ENCODE measurements at places on chromosomes 16 and 17.
A peak's percentile ranks its signal among the peaks of the same experiment; 100 is the strongest.

- DNase-seq = peak; percentile 32
These were observed 163.4 kb upstream of the CIBAR2 start for GRCh38 chr16:85275533-85276249.

- DNase-seq = no peak
These were observed 81.9 kb upstream of the HNF1B start for GRCh38 chr17:37826497-37827430.

- no peak for DNase-seq
These were observed 16.9 kb downstream of the RPH3AL start for GRCh38 chr17:335691-336090.

- DNase-seq = no peak
These were observed at the start of gene MYO1D for GRCh38 chr17:32876417-32877163. MYO1D (minus strand) TSS chr17:32877124; CDS start chr17:32876872, 252 bp downstream.

- no peak for DNase-seq
These were observed 142.1 kb downstream of the SLC39A11 start for GRCh38 chr17:72950242-72950931.

DNA sequence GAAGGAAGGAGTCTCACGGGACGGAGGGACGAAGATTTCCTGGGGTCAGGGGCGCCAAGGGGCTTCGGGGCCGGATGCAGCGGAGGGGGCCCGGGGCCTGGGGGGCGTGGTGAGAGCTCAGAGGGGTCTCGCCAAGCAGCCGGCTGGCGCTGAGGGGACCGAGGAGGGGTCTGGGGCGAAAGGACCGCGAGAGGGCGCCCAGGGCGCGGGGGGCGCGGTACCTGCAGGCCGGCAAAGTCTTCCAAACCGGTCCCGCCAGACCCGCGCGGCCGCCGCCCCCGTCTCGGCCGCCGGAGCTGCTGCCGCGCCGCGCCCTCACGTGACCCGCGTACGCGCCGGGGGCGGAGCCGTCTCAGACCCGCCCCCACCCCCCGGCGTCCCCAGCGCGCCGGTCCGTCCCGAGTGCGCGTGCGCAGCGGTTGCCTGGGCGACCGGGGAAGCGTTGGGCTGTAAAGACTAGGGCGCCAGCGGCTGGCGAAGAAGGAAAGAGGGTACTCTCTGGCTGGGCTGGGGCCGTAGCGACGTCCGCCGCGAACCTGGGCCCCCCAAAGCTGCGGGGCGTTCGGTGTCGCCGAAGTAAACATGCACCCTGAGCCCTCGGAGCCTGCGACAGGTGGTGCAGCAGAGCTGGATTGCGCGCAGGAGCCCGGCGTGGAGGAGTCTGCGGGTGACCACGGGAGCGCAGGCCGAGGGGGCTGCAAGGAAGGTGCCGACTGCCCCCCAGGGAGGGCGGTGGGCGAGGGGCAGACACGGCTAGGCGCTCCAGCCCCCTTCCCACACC lies at the start of the genes DNAAF1 and HSDL1:
TSS of gene DNAAF1 (plus strand) at position 450 of the 781 bp plus-strand sequence. CDS start at position 583, 133 bp downstream.
TSS of gene HSDL1 (minus strand) at position 319 of the 781 bp plus-strand sequence. CDS start 13,856 bp downstream, outside the sequence.
- peak; percentile 71 for DNase-seq

DNA sequence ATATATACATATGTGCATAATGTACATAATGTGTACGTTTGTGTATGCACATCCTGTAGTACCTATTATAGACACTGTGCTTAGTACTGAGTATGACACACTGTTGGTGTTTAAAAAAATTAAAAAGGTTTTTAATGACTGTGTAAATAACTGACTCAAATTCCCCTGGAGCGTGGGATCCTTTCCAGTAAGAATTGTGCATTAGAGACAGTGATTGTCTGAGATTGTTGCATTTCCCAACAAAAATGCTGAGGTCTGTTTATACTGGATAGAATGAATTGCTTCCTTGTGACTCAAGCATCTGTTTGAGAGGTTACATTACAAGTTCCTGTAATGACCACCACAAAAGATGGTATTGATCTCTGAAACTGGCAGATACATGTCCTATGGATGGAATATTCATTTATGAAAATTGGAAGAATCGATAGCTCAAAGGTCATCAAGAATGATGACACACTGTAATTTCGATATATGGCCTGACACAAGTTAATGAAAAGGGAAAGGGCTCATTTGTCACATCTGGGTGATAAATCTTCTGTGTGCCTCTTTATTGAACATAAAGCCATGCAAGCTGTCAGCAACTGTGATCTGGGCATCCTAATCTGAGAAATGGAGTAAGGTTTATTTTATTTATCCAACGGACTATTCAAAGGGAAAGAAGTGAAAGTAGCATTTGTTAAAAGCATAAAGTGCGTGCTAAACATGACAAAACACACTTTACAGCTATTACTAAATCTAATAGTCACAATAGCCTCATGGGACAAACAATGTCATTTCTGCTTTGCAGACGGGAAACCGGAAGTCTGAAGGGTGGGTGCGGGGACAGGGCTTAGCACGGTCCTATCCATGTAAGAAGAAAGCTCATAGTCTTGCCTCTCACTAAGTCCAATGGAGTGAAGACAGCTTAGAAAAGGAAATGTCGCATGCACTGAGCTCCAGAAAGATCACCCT lies 228.8 kb downstream of the CDH11 start:
- DNase-seq = peak; percentile 89

Measured in iris pigment epithelial cell (primary cell).